ENCODE measurements at places on chromosomes 3 and 15.

DNA sequence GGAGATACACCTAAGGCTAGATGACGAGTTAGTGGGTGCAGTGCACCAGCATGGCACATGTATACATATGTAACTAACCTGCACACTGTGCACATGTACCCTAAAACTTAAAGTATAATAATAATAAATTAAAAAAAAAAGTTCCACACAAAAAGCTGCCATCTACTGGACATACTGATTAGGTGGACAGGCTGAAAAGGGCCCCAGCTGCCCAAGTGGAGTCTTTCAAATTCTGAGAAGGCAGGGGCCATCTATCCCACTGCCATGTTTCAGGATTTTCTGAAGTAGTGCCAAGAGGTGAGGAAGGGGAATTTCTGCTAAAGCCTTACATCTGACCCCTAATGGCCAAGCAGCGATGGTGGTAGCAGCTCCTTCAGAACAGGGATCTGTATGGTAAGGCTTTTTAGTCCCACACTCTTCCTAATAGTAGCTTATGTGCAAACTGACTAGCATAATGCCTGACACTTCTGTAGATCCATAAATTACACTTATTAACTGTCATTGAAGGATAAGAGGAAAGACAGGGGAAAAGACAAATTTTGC, 7.7 kb downstream of the FSTL1 start:
- no peak for DNase-seq

DNA sequence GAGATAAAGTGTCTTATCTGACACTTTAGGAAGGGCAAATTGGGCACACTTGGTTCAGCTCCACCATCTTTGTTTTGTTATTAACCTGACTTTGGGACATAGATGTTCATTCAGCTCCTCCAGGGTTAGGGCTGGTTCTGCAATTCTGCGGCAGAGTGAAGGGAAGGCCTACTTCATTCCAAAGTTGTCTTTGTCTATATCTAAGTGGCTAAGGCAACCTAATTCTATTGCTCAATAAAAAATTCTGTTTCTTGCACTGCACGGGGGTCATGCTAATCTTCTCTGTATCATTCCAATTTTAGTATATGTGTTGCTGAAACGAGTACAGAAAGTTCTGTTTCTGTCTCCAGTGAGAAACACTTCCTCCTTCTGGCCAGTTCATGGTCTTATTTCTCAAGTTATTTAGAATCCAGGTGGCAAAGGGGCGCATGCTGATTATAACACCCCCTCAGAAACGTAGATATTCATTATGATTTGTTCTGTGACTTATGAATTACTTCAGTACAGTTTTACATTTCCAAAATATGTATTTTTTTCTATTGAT, 53.5 kb downstream of the PFN2 start:
- DNase-seq, result no peak

- no peak for DNase-seq
Measured at GRCh38 chr3:71348001-71348632, 235.4 kb downstream of the FOXP1 start.

GRCh38 chr15:67821784-67822440, 3.4 kb upstream of the SKOR1 start:
- no peak for DNase-seq

DNA sequence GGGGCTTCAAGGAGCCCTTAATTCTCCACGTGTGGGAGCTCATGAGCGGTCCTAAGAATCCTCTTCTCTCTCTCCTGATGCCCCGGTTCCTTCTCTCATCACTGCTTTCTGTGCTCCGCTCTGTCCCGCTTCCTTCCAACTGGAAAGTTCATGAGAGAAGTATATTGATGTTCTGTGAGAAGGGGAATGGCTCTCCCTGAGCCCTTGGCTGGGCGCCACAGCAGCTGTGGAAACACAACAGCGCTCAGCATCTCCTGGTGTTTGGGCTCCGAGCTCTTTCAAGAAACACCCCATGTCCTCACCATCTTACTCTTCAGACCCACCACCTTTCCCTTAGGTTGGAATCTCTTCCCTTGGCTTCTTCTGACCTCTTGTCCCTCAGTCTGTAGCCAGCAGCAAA, 161.7 kb downstream of the VGLL4 start:
- no peak for DNase-seq

DNA sequence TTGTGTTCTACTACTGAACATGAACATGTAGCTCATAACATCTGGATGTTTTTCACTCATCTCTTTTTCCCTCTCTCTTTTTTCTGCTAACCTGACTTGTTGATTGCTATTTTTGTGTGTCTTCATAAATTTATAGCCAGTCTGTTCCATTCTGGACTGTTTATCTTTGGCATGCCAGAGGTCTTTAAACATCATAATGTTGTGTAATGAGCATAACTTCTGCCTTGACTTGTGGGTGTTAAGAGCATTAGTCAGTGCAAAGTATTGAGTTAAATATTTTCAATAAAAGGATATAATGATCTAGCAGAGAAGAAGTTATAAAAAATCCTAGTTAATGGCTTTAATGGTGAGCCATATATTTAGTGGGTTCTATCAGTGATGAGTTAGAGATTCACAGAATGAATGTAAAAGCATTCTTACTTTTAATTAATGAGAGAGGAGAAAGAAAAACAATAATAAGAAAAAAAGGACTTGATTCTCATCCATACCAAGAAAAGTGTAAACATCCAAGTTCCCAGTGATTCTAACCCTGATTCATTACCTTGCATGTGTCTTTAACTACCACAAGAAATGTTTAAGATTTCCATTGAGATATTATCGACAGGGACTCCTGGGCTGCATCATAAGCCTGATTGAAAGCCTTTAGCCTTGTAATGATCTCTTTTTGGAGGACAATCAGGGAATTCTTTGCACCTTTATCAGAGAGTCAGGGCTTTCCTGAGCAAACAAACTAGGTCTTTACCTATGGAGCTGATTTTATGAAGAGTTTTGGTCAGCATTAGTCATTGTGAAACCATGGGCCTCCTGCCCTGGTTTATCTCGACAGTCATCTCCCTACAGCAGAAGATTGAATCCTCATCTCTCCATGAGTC, 22.9 kb downstream of the MITF start:
- peak; percentile 66 for DNase-seq
